GM12864 (cell line): ENCODE measurements at places on chromosomes 1 and 21.

- no peak for DNase-seq
These were observed 189.5 kb upstream of the GREM2 start for GRCh38 chr1:240801442-240801841.

DNA sequence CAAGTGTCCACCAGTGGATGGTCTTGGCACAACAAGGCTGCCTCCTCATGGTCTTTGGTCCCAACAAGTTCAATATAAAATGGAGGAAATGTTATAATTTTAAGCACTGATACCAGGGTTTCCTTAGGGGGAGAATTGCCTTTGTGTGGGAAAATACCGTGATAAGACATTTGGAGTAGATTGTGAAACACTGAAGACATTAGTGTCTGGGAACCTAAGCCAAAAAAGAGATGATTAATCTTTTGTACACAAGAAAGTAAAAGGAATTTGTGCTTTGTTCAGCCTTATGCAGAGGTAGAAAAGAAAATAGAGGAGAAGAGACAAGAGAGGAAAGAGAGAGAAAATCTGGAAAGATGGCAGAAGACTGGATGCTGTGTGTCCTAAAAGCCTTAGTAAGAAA lies 36.1 kb downstream of the ST6GALNAC3 start:
- no peak for DNase-seq

- DNase-seq, result no peak
These were observed 49.5 kb downstream of the SETD4 start for GRCh38 chr21:36010801-36011200.

- no peak for DNase-seq
These were observed 42.9 kb upstream of the DMRTB1 start for GRCh38 chr1:53416269-53416813.

GRCh38 chr1:26949926-26950319 lies 10.3 kb downstream of the KDF1 start:
- no peak for DNase-seq

GRCh38 chr1:202199040-202199889 lies 5.7 kb downstream of the LGR6 start:
- DNase-seq, result no peak

DNA sequence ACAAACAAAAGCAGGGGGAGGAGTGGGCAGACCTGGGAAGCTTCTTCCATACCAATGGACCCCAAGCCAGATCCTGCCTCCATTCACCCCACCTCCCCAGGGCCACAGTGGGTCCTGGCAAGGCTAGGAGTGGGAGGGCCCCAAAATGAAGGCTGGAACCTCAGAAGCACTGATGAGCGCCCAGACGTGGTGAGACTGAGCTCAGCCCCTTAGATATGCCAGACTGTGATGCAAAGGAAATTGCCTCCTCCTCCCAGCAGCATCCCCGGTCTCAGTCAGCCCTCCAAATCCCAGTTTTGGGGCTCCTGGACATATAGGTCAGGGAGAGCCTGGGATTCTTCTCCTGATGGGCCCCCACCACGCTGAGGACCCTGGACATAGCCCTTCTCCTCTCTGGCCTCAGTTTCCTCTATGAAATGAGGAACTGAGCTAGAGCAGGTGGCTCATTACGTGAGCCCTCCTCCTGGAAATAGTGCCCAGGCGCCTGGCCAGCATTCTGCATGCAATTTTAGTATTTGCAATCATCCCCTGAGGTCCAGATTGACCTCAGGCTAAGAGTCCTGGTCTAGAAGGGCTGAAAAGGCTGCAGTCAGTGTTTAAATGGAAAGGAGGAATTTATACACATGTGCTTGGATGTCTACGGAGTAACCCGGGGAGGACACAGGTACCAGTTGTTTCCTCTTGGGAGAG lies 33.5 kb downstream of the RHBG start:
- DNase-seq, result no peak

GRCh38 chr1:170402476-170403311 lies 129.3 kb upstream of the GORAB start:
- no peak for DNase-seq

DNA sequence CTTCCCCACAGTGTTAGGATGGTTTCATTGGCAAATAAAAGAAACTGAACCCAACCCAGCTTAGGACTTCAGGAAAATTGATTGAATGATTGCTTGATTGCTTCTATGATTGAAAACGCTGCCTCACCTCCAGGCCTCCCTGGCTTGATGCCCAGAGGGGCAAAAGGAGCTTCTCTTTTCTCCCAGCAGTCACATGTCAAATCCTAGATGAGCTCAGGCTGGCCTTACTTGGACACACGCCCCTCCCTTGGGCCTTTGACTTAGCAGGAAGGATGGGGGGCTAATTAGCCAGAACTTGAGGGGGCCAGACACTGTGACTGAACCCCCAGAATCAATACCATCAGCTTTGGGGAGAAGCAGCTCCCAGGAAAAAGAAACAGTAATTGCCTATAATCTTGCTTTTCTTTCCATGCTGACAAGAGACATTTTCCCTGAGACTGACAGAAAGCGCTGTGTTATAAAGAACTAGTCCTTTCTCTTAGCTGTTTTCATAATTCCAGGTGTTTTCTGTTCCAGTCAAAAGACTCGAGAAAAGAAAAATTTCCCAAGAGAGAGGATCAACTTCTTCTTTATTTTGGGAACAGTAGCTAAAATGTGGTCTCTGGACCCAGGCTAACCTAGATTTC lies 50.8 kb upstream of the ATP5PO start:
- DNase-seq, result no peak

DNA sequence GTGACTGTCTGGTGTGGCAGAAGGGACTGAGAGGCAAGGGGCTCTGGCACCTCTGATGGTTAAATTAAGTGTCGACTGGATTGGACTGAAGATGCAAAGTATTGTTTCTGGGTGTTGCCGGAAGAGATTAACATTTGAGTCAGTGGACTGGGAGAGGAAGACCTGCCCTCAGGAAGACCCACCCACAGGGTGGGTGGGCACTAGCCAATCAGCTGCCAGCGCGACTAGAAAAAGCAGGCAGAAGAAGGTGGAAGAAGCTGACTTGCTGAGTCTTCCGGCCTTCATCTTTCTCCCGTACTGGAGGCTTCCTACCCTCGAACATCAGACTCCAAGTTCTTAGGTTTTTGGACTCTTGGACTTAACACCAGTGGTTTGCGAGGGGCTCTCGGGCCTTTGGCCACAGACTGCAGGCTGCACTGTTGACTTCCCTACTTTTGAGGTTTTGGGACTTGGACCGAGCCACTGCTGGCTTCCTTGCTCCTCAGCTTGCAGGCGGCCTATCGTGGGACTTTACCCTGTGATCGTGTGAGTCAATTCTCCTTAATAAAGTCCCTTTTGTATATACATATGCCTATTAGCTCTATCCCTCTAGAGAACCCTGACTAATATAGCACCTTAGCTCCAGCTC lies 79.6 kb downstream of the KAZN start:
- no peak for DNase-seq

GRCh38 chr1:212007886-212008285 lies 27.5 kb downstream of the INTS7 start:
- DNase-seq, result no peak

- DNase-seq, result no peak
These were observed 1.9 kb upstream of the PRMT2 start for GRCh38 chr21:46633566-46633965.
